ENCODE measurements at places on chromosomes 5 and 9. TPM values are rescaled to one million over a fixed set of nuclear protein-coding genes. Genes with fewer than 3 reads are reported as not detected.

The IQGAP2 gene
- total RNA-seq: 9.1 TPM

DNA sequence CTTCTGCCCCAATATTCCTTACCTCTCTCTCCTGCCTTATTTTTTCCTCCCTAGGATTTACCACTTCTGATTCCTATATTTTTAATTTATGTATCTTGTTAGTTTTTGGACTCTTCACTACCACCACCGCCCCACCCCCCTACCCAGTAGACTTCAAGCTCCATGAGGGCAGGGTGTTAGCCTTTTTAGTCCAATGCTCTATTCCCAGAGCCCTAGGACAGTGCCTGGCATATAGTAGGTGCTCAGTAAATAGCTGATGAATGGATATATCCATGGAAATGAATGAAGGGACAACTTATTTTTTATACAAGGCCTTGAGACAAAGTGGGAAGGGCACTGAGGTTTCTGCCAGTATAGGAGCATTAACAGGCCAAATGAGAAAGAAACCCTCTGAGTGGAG lies 41.5 kb downstream of the IRF1 start:
- H3K36me3 ChIP-seq: no peaks in the 10 kb centered on the region
- no peaks in the 10 kb centered on the region for H3K27me3 ChIP-seq
- no peak overlapping the region for H3K4me3 ChIP-seq
- peaks cover 19% of the 10 kb centered on the region for H3K4me1 ChIP-seq
- no peak for DNase-seq

GRCh38 chr5:2130361-2130760 lies 247.6 kb upstream of the IRX4 start:
- H3K27me3 ChIP-seq: no peaks in the 10 kb centered on the region
- no peaks in the 10 kb centered on the region for H3K4me1 ChIP-seq
- no peaks in the 10 kb centered on the region for H3K36me3 ChIP-seq
- no peak overlapping the region for H3K4me3 ChIP-seq
- H3K27ac ChIP-seq: no peak overlapping the region

DNA sequence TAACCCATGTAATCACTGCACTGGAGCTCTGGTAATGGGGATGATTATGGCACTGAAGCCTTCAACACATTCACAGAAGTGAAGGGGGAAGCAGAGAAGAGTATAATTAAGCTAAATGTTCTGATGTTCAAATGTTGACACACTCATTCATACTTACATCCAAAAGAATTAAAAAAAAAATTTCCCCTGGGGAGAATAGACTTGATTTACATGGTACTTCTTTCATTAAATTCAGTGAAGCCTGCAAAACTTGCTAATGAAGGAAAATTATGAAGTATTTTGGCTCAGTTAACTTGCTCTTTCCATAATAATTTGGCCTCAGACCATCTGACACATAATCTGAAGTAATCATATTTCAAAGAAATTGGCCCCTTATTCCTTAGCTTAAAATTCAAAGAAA lies 428.8 kb downstream of the SH3GL2 start:
- H3K36me3 ChIP-seq: no peaks in the 10 kb centered on the region
- H3K27ac ChIP-seq: no peak overlapping the region
- no peak overlapping the region for H3K4me3 ChIP-seq

DNA sequence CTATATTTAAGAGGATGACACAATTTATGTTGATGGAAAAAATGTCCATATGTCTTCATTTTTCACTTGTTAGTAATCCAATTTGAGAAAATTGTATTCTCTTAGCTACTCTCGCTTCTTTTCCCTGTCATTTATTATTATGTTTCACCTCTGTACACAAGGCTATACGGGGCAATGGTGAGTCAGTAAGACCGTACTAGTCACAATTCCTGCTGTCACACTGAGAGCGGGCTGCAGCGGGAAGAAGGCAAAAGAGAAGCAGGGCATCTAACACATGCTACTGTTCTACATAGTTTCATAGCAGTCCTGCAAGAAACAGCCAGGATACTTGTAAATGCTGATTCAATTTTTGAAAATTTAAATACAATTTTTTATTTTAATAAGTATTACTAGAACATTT lies 23.3 kb upstream of the PRDM9 start:
- no peaks in the 10 kb centered on the region for H3K27me3 ChIP-seq
- H3K27ac ChIP-seq: no peak overlapping the region
- H3K4me3 ChIP-seq: no peak overlapping the region
- no peaks in the 10 kb centered on the region for H3K4me1 ChIP-seq
- no peak for DNase-seq

- H3K4me1 ChIP-seq: no peaks in the 10 kb centered on the region
- H3K36me3 ChIP-seq: no peaks in the 10 kb centered on the region
- H3K4me3 ChIP-seq: no peak overlapping the region
These were observed 145.9 kb downstream of the DROSHA start for GRCh38 chr5:31385774-31386537.

GRCh38 chr9:127282611-127283010 lies 18.0 kb downstream of the GARNL3 start:
- H3K4me3 ChIP-seq: no peak overlapping the region
- no peak overlapping the region for H3K27ac ChIP-seq
- no peaks in the 10 kb centered on the region for H3K36me3 ChIP-seq
- no peaks in the 10 kb centered on the region for H3K27me3 ChIP-seq
- DNase-seq: no peak
- no peaks in the 10 kb centered on the region for H3K4me1 ChIP-seq
